ENCODE measurements at places on chromosomes 1 and 21. TPM values are rescaled to one million over a fixed set of nuclear protein-coding genes. Genes with fewer than 3 reads are reported as not detected.

PLA2G5 gene
- total RNA-seq, result not detected

ANKRD13C gene
- 25.9 TPM for total RNA-seq

LRRC71 gene
- total RNA-seq, result not detected

TBX19 gene
- 3.2 TPM for total RNA-seq

UQCRHL gene
- 1.9 TPM for total RNA-seq

GCSAML gene
- not detected for total RNA-seq

MROH9 gene
- total RNA-seq, result not detected

NBPF4 gene
- total RNA-seq, result 0.20 TPM

SELL gene
- 135 TPM for total RNA-seq

RGS18 gene
- 0.28 TPM for total RNA-seq

- no peak for DNase-seq
Observed at GRCh38 chr21:43611598-43612369, 47.5 kb downstream of the HSF2BP start.

DNA sequence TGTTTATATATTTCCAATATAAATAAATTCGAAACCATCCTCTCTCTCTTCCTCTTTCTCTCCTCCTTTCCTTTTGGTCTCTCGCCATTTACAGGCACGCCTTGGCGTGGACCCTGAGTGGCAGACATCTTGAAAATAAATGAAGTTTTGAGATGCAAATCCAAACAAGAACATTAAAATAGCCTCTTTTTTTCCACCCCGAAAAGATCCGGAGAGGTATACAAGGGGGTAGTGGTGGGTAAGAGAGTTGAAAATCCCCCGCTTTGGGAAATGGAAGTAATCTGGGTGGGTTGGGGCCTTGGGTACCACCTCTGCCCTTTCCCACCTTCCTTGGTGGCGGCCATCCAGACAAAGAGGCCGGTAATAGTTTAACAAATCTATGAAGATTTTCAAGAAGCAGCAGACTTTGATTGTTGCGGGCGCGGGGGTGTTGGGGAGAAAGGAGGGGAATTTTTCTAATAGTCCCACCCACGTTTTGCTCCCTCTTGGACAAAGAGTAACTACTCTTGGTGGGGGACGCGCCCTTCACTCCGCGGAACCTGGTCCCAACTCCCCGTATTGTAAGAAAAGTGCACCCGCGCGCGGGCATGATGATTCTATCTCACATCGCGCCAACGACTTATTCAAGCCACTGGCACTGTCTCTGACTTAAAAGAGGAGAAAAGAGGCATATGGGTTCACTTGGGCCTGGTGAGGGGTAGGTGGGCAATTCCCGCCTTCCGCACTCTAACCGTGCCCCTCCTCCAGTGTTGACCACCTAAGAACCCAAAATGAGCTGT is 4.0 kb upstream of the FOXD3 start:
- DNase-seq, result peak; percentile 28

DNA sequence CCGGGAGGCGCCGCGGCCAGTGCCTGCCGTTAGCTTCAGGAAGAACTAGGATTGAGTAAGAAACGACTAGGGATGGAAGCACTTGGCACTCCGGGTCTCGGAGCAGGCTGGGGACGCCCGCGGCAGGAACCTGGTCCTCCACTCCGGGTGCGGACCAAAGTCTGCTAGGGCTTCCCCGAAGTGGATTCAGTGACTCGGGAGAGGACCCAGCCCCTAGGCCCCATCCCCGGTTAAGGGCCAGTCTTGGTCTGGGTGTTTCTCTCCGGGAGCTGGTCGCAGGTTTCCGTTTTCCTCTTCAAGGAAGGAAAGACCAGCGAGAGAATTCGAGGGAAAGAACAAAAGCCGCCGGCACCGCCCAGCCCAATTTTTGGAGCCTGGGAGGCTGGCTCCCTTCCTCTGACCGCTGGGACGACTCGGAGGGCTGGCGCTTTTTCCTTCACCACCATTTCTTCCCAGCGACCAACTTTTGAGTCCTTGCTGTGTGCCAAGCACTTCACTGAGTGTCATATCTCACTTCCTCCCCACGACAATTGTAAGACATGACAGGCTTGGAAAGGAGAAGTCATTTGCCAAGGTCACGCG is 16.8 kb upstream of the STMN1 start:
- DNase-seq, result peak; percentile 38

DNA sequence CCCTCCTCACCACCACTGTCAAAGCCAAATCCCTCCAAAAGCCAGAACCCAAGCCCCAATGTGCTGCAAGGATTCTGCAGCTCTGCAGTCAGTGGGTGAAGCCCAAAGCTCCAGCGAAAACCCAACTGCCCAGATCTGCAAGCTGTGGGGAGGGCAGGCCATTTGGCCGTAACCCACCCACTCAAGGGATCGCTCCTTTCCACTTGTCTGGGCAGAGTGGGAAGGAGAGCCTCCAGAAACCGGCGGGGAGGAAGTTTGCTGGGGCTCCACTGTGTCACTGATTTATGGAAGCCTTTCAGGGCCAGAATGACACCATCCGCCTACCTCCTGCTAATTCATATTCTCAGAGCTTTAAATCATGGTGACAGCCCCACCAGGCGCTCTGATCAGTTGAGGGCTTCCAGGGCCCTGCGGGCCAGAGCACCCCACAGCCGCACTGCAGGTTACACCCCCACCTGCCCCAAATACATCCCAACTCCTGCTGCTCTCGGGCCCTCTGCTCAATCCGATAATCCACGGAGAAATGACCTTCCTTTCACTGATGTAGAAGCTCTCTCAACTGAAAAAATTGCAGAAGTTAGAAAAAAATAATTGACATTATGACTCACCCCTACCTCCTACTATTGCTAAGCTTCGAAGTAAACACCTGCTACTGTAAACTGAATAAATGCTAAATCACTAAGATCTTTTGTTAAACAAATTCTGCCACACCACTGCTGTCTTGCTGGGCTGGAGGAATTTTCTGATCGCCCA is 40.6 kb upstream of the RAB4A start:
- no peak for DNase-seq

DNA sequence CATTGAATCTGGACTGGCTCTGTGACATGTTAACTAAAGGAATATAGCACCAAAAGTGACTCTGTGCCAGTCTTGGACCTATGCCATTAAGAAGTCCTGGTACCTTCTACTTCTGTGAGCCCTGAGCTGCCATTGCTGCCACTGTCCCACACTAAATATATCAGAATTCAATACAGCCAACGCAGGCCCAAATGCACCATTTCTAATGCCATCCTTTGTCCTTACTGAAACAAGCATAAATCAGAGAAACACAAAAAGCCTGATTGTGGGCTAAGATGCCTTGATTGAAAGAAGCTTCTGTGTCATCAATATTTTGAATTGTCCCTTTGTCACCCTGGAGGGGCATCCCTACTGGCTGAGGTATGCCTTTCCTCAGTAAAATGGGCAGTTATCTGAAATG is 66.9 kb upstream of the NEK2 start:
- no peak for DNase-seq

- no peak for DNase-seq
Observed at GRCh38 chr1:236773919-236774318, 21.2 kb upstream of the MTR start.

- no peak for DNase-seq
Observed at GRCh38 chr1:183827801-183828200, 22.9 kb downstream of the RGL1 start.

DNA sequence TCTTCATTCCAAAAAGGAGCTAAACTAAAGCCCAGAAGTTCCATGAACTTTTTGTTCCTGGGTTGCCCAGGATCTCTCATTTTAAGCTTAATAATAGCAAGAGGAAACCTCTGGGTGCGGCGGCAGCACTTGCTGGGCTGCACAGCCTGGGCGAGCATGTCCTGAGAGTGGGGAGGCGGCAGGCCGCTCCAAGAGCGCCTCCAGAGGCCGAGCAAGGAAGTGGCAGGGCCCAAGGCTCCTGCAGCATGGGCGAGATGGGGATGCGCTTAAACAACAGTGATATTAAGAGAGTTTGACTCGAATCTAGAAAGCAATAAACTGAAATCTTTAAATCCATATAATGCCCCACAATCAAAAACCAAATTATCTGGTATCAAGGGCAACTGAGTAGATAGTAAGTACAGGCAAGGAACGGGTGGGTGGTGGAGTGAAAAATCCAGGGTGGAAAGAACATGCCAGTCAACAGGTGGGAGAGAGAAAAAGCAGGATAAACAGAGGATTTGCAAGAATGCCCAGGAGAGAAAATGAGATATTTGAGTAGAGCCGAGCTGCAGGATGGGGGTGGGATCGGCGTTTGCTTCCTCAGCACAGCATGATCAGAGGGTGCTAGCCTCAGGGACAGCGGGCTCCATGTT is 14.1 kb upstream of the TNR start:
- DNase-seq, result peak; percentile 32

DNA sequence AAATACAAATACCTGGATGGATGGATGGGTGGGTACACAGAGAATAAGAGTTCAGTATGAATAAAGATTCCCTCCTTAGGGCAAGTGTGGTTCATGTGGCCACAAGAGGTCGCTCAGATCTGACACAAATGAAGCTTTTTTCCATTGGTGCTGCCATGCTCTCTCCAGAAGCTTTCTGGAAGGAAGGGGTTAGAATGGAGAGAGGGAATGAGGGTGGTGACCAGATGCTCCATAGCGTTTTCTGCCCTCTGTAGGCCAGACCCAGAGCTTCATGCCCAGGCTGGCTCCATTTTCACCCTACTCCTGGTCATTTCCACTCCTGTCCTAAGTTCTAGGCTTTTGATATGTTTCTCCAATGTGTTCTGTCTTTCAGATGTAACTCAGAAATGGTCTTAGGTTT is 3.3 kb upstream of the FCRL6 start:
- no peak for DNase-seq

- DNase-seq, result no peak
Observed at GRCh38 chr1:67987046-67987799, 63.2 kb downstream of the DIRAS3 start.

GRCh38 chr1:33630686-33631085 is 158.2 kb downstream of the ZSCAN20 start:
- no peak for DNase-seq

GRCh38 chr1:162353078-162353477 is 23.6 kb downstream of the SPATA46 start:
- no peak for DNase-seq

DNA sequence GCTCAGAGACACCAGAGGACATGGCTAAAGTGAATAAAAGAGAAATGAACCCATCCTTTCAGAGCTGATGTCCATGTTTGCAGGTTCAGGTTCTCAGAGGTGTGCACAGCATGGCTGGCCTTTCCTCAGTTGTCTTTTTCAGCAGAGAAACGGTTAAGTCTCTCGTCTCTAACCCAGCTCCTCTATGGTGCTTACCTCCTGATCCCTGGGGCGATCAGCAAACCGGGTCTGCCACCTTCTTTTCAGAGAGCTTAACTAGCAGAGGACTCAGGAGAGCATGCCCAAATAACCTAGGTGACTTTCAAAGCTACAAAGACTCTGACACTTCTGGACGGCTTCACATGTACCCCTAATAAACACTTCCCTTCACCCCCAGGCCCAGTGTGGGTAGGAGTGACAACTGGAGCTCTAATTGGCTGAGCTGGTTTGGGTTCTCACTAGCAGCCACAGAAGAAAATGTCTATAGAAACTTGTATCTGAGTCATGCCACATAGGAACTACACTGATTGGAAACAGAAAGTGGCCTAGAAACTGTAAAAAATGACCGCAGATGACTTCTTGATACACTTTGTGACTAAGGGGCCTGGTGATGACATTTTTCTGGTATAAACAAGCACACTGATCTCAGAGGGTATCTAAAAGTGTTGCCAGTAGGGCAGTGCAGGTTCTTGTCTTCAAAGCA is at the start of gene AIM2:
Gene AIM2, minus strand, starts transcription at position 329 of the 682 bp plus-strand sequence. CDS start 3,267 bp downstream, outside the sequence.
- DNase-seq, result peak; percentile 35

DNA sequence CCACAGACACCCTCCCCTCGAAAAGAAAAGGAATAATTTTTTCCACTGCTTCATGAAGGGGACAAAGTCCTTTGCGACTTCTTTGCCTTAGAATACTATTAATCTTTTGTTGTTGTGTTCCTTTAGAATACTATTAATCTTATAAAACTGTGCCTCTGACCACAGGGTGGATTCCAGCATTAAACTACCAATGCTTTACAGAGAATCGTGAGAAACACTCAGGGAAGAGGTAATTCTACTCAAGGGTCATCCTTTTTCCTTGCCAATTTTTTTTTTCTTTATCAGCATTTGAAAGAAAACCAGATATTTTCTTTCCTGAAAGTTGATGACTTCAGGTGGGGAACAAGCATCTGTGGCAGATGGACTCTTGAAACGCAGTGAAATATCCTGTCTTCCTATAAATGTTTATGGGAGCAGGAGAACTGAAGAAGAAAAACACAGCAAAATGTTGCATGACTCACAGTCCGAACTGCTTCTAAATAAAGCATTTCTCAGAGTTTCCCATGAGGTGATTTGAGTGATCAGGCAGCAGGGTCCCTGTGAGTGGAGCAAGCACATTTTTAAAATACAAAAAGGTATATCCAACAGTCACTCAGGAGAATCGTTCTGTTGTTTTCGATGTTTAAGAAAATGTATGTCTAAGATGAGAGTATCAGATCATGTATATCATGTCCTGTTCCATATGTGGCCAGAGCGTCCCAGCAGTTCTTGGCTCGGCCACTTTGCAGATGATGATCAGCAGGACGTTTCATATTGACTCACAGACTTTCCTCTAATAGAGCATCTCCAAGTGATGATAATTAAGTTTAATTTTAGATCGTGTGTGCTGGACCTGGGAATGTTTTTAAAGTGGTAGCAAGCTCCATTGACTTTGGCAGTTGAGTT is 154.2 kb upstream of the RUNX1 start:
- no peak for DNase-seq

GRCh38 chr1:234543442-234544086 is 64.6 kb upstream of the TARBP1 start:
- no peak for DNase-seq

DNA sequence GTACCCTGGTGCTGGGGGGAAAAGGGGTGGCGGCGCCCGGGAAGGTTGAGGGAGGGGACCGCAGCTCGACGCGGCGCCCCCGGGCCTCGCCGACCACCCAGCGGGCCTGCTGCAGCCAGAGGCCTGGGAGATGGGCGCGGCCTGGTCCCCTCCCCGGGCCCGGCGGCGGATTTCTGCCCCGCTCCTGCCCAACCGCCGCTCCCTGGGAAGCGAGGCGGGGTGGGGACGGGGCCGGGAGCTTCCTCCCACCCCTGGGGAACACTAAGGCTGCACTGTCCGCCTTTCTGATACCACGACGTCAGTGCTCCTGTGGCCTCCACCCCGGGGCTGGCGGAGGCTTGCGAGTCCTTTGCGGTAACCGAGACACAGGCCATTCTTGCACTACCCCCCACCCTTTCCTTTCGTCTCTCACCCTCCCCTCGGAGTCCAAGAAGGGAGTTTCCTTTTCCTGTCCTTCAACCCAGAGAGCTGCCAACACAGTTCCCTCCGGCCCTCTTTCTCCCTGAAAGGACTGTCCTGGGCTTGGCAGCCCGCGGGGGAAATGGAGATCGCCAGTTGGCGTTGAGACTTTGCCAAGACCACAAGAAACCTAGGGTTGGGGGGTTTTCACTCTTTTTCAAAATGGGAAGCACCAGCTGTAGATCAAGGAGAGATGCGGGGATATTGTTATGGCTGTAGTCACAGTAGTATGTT is 742 bp downstream of the SH3GLB1 start:
- DNase-seq, result no peak

- DNase-seq, result no peak
Observed at GRCh38 chr21:27321791-27322190, 354.9 kb upstream of the ADAMTS5 start.

- no peak for DNase-seq
Observed at GRCh38 chr21:34890724-34891612, 158.1 kb downstream of the RUNX1 start.
